ENCODE measurements at places on chromosomes 5 and 9.

DNA sequence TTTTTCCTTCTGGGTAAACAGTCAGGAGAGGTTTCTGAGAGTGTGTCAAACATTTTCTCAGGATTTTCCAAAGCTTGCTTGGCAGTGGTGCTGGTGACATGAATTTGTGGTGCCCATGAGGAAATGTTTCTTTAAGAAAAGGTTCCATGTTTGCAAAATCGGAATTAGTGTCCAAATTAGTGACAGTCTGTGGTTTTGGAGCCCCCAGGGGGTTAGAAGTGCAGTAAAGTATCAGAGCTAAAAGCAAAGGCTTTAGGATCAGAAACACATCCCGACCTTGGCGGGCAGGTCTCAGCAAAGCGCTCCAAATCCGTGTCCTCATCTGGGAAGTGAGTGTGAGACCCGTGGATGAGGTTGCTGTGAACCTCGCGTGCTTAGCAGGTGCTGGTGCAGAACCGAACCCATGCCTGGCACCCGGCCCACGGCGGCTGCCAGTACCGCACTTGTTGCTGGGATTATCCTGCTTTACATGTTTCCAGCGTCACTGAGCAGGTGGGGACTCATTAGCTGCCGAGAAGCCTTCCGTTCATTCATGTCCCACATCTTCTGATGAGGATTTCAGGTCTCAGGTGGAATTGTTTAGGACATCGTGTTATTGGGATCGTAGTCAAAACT lies 70.8 kb upstream of the COL5A1 start:
- no peak for DNase-seq

DNA sequence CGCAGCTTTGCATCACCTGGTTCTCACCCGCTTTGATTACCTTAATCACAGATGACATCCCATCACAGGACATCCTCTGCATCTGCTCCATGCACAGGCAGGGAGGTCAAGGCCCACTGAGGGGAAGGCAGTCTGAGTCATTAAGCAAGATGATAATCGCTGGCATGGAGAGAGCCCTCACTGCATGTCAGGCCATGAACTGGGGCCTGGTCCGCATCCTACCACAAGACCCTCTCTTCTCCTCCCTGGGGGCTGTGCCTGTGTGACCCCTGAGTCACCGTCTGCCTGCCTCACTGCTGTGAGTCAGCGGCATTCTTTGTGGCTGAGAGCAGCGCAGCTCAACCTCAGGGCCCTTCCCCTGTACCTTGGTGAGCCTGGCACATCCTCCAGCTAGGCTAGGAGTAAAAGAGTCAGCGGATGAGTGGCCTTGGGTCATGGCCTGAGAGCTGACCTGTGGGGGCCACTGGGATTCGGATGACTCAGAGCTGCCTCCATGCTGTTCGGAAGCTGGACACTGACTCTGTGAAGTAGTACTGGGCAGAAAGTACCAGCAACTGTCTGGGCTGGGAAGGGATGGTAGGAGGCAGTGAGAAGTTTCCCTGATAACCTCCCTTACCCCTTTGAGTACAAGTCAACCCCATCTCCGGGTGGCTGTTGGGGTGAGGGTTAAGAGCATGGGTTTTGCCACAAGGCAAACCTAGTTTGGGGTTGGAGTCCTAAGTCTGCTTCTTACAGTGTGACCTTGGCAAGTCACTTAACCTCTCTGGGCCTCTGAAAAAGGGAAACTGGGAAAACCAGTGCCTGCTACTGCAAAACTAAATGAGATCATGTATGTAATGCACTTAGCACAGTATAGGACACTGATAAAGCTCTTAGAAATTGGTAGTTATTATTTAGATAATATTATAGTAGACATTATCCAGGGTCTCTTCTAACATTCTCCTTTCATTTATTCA lies 14.6 kb upstream of the ARSI start:
- peak; percentile 63 for DNase-seq

DNA sequence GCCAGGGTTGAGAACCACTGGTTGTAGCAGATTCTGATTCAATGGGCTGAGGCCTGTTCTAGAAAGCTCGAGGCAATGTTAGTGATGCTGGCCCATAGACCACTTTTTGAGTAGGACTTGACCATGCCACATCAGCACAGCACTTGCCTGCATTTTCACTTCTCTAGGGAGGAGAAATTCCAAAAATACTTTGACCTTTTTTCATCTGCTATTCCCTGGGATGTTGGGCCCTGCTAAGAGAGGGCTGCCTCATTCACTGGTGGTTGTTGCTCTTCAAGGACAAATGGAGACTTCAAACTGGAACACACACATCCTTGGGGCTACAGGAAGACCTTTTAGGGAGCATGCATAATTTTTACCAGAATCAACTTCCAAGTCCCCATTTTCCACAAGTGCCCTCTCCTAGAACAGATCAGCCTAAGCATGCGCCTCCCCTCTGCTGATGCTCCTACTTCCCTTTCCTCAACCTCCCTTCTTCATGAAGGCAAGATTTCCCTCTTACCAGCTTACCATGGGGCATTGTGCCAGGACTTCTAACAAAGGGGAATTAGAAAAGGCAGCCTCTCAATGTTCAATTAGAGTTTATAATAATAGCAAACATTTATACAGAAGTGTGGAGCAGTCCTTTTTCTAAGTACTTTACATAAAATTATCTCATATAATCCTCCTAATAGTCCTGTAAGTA lies 12.7 kb upstream of the TGFBI start:
- DNase-seq: no peak

DNA sequence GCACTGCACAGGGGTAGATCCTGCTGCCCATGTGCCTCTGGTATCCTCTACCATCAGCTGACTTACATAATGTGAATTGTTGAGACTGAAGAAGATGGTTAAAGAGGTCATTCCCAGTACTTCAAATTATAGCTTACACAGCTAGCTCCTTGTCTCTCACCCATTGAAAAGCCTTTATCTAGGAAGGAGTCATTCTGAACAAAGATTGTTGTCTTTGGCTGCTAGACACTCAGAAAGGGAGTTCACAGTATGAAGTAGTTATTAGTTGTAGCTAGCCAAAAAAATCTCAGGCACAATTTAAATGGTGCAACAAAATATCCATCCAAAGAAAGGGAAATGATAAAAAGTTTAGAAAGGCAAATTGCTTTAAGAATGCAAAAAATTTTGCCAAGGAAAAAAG lies 102.0 kb upstream of the NREP start:
- no peak for DNase-seq

DNA sequence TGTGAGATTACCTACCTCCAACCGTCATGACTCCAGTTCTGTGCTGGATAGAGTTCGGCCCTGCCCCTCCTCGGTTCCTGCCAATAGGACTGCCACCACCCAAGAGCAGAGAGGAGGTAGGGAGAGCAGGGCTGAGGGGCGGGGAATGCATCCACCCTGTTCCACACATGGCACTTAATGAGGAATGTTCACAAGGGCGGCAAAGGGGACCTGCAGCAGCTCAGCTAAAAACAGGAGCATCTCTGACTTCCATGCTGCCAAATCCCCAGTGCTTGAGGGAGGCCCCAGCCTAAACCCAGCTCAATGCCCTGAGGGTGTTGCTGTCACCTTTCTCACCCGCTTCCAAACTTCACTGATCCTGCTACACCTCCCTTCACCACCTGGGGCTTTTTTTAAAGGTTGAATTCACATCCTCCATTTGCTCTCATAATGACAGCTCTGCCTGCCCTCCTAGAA lies 7.8 kb upstream of the DELE1 start:
- DNase-seq: no peak

- no peak for DNase-seq
Observed at GRCh38 chr5:109234381-109234780, 175.4 kb downstream of the PJA2 start.

GRCh38 chr5:136909906-136910305 lies 544.6 kb upstream of the TRPC7 start:
- no peak for DNase-seq

DNA sequence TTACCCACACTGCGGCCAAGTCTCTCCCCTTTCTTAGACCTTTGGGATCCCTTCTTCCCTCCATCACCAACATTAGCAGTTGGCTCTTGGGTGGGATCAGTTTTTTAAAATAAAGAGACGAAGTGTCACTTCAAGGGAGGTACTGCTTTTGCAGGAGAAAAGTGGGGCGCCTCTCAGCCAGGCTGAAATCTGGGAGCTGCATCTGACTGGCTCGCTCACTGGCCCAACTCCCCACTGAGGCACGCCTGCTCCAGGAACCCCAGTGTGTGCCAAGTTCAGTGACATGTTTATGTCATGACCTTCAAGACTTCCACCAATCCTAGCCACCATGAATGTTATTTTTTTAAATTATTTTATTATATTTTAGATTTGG lies 130.5 kb downstream of the MVB12B start:
- DNase-seq: no peak

- DNase-seq: no peak
Observed at GRCh38 chr9:69658987-69659675, 13.0 kb downstream of the APBA1 start.

DNA sequence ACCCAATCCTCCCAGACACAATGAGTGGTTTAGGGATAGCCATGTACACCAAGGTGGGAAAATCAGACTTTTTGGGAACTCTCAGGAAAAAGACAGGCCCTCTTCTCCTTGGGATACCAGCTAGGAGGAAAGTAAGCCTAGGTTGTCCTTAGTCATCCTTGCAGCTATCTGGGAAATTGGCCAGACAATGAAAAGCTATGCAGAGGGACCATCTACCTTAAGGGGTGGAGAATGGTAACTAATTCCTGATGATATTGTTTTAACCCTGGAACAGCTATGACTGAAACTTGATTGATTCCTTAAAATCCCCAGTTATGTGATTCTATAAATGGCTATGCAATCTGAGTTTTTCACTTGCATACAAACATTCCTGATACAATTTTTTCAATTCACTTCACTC lies 88.9 kb upstream of the BNC2 start:
- DNase-seq: no peak

- DNase-seq: no peak
Observed at GRCh38 chr9:127142291-127142690, 19.9 kb upstream of the ANGPTL2 start.

- peak; percentile 66 for DNase-seq
Observed at GRCh38 chr5:1111241-1111726, 579 bp downstream of the SLC12A7 start.

- no peak for DNase-seq
Observed at GRCh38 chr9:14014744-14015143, 299.2 kb downstream of the NFIB start.

DNA sequence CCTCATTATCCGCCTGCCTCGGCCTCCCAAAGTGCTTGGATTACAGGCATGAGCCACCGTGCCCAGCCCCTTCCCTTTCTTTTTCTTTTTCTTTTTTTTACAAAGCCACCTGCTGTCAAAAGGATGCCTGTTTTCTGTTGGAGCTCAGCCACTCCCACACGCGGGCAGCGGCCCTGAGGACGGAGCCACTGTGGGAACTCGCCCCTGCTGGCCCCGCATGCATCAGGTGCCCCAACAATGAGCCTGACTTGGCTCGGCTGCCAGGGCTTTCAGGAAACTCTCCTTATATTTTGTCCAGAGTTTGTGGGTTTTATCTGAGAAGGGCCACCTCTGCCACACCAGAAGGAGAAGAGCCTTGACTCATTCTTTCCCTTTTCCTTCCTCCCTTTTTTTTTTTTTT lies 37.1 kb upstream of the LRRC14B start:
- DNase-seq: no peak

- DNase-seq: no peak
Observed at GRCh38 chr9:82511626-82512025, 523.1 kb downstream of the SPATA31D1 start.

- DNase-seq: no peak
Observed at GRCh38 chr5:148697180-148697808, 43.0 kb upstream of the HTR4 start.

- DNase-seq: no peak
Observed at GRCh38 chr9:123689701-123690428, 240.1 kb downstream of the DENND1A start.

GRCh38 chr5:145160679-145161078 lies 674.5 kb downstream of the PRELID2 start:
- no peak for DNase-seq

DNA sequence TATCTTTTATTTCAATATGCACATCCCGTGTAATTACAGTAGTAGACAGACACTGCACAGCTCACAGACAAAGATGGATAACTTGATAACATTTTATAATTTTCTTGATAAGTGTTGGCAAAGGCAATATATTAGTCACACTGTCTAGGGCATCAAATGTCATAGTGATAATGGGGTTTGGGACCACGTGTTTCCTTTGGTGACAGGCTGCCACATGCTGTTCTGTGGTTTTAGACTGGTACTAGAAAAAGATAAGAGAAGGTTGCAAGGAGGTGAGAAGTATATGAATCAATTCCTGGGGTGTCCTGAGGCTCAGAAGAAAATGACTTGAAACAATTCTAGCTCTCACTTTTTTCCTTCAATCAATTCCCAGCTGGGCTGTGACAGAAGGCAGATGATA lies 258.8 kb upstream of the CHD1 start:
- DNase-seq: no peak

DNA sequence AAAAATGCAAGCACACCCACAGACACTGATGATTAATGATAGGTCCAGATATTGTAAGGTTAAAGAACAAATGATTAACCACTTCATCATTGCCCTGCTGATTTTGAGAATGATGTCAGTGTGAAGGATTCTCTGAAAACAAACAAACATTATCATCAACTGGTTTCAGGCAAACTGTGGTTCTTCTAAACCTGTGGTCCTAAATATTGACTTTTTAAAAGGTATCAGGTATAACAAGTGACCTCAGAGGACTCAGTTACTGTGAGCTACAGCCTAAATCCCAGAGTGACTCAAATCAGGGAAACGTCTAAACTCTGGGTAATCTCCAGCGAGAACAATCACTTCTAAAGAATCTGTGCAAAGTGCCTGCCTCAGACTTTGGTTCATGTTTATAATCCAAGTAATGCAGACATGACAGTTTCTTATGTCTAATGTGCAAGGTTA lies 172.3 kb upstream of the CDH6 start:
- no peak for DNase-seq

GRCh38 chr5:34043099-34043876 lies at the start of gene C1QTNF3:
Gene C1QTNF3, minus strand, starts transcription at chr5:34043213. Its CDS starts 88 bp downstream, at chr5:34043125.
- no peak for DNase-seq

DNA sequence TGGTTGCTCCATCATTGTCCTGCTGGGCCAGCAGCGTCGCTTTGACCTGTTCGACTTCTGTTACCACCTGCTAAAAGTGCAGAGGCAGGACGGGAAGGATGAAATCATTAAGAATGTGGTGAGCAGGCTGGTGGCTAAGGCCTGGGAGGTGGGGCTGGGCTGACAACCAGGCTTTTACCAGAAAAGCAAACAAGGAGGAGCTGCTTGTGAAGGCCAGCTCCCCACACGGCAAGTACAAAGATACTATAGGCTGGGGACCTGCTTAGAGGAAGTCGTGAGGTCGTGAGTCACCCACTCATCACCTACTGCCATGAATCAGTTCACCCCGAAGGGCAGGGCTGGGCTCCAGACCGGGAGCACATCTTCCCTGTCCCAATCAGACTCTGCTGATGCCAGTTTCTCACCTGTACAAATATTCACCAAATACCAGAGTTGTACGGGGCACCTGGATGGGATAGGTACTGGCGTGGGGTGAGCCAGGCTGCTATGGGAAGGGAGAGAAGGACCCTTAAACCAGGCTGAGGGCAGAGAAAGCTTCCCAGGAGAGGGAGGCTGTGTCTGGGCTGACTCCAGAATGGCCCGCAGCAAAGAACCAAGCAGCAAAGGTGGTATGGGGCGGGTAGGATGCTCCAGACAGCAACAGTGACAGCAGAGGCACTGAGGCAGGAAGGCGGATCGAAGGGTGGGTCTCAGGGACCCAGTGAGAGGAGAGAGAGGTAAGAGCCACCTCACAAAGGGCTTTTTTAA lies 69.3 kb upstream of the NIPAL4 start:
- DNase-seq: no peak

Data from SK-N-SH (cell line).